NCI-H1436 (cell line): ENCODE measurements at places on chromosomes 2 and 18.
A peak's percentile ranks its signal among the peaks of the same experiment; 100 is the strongest.

GRCh38 chr2:73832930-73833329 is 4.2 kb downstream of the STAMBP start:
- DNase-seq: no peak

DNA sequence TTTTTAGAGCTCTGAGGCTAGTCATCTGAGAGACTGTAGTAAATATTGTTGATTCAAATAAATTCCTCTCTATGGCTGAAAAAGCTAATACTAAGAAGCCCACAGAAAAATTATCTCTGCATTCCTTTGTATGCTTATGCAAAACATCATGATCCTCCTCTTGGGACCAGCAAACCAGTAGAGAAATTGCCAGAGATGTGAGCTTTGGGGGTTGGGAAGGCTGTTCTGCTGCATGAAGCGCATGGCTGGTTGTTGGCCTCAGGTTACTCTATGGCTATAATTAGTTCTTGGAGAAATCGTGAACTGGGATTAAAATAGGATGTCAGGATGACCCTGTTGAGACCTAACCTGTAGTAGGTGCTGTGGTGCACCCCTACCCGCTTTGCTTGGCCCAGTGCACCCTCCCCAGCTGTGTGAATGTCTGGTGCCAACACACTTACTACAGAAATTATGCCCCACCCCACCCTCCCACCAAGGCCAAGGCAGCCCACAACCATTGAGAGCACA is 35.5 kb upstream of the C1D start:
- DNase-seq: no peak

DNA sequence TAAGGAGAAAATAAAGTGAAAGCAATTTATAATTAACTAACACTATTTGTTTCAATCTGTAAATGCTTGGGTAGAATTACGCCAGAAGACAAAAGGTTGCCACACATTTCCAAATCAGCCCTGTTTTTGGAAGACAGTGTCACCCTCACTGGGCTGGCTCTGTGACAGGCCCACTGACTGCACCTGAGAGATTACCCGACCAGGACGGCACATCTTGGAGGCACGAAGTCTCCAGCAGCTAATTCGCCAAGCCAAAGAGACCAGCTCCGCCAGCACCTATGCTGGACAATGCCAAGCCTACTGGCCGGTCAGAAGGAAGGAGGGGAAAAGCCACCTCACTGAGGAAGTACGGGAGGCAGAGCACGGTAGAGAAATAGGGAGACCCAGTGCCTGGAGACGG is 61.9 kb downstream of the CYB5A start:
- DNase-seq: no peak

DNA sequence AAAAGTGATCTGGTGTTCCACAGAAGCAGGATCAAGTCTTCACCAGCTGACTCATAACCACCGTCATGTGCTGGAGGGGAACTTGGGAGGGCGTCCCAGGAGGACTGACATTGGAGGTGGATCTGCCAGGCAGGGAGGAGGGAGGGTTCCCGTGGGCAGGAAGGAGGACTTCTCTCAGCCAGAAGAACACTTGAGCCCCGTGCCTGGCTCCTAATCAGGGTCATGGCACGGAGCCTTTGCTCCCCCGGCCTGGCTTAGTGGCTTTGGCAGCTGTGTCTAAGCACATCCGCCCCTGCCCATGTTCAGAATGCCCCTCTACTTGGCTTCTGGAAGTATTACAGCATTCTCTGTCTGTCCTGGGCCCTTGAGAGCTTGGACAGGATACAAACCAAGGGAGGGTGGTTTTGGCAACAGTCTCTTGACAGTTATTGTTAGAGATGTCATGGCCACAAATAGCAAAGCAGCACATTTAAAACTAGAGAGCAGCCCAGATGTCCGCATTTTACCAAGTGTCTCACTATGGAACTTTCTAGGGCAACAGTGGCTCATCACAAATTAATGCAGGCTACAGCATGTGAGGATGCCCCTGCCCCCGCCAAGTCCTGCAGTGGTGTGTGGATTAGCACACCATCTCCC is 11.5 kb downstream of the PPP1R7 start:
- DNase-seq: no peak

DNA sequence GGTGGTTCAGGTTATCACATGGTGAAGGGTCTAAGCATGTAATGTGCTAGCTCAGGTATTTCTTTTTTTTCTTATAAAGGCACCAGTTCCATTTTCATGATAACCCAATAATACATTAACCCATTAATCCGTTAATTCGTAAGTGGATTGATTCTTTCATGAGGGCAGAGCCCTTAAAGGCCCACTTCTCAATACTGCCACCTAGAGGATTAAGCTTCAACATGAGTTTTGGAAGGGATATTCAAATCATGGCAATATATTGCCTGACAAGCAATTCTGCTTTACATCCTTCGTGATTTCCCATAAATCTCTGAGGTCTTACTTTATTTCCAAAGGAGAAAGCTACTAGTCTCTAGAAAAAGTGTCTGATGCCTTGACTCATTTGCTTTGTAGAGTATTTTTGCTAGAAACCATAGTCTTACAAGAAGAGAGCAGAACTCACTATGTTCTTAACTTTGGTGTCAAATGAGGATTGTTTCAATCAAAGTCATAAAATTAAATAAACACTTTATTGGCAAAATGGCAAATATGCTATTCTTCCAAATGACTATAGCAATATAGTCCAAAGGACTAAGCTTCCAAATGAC is 271.3 kb downstream of the KCNS3 start:
- peak; percentile 13 for DNase-seq

DNA sequence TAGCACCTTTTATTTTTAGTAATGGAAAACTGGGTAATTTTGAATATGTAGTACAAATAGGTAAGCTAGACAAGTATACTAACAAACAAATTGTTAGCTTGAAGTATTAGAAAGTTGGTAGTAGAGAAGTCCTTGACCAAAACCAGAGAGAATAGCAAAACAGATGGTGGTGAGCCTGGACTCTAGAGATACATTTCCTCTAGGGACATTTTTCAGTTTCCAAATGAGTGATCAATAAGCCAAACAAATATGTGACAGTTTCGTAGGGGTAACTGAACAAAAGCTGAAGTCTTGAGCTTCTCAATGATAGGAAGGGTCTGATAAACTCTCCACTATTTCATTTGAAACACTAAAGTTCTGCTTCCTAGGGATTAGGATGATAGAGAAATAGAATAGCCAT is 692.0 kb upstream of the FAM98A start:
- no peak for DNase-seq

DNA sequence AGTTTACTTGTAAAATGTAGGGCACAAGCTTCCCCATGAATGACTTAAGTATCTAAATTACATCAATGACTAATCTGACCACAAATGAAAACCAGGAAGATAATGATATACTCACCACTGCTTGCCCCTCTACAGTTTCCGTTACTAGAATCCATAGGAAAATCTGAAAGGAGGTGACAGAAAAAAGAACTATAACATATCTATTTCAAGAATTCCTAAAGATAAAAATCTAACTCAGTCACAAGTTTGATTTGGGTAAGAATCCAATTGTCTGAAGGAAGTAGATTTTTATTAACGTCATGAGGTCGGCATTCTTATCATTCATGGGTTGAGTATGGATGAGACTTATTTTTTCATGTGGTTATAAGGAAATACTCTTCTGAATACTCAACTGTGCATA is 7.8 kb downstream of the FRZB start:
- no peak for DNase-seq

DNA sequence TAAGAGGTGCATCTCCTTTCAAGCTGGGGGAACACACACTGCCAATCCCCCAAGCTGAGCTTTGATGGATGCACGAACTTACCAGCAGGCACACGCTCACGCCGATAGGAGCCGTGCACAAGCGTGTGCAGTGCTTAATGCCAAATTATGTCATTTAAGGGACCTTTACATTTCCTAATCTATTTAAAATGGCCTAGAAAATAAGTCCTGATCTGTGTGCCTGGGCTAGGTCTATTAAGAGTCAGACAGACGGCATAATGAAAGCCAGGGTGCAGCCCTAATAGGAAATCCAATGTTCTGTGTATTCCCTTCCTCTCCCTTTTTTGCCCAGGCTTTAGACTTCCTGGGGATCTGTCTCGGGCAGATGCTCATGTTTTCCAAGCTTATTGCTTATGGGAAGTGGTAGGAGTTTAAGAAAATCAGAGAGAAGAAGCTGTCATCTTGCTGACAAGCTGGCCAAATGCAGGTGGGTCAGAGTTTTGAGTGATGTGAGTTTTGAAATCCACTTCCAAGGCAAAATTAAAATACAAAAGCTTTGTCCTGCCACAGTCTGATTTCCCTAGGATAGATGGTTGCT is 142.6 kb downstream of the MYT1L start:
- DNase-seq: no peak

DNA sequence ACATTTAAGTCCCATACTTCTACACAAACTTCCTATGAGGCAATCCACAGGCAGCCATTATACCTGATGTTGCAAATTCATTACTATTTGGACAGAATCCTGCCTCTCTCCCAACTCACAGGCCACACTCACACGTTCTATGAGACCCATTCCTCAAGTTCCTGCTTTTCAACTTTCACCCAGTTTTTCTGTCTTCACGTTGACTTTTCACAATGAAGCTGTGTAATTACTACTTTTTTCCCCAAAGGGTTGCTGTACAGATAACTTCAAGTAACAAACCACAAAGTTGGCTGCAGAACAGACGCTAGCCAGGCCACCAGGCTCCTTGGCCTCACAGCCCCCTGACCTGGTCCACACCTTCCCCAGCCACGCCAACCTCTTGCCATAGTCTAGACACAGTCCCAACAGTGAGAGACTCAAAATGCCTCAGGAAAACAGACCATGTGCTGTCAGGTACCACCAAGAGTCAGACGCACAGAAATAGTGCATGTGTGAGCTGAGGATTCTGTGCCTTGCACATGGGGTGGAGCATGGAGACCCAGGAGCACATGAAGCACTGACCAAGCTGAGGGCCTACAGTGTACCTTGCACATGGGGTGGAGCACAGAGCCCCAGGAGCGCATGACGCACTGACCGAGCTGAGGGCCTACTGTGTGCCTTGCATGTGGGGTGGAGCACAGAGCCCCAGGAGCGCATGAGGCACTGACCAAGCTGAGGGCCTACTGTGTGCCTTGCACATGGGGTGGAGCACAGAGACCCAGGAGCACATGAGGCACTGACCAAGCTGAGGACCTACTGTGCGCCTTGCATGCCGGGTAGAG is 61.0 kb downstream of the EIPR1 start:
- no peak for DNase-seq

- DNase-seq: no peak
These were observed 110.7 kb downstream of the SLC8A1 start for GRCh38 chr2:40341198-40341597.

DNA sequence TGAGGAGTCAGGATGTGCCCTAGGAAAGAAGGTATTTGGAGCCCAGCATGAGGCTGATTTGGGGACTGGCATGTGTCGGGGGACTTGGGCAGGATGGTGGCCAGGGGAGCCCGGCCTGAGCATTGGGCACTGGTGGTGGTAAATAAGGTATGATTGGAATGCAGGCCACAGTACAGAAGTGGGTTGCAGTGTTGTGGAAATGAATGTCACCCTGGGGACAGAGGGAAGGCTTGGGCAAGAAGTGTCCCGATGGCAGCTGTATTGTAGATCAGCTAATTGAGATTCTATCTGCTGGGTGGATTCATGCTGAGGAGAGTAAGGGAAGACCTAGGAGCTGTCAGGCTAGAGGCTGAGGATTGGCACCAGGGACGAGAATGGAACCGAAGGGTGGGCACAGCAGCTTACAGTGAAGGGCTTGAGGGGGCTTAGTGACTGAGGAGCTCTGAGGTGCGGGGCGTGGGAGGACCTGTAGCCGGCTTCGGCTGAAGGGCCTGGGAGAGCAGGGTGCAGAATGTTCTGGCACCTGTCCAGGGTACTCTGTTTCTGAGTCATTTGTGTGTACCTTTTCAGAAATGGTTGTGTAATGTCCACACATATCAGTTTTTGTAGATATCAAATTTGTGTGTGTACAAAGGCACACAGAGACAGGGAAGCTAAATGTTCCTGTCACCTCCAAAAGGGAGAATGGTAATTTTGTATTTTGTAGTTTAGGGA is 170.2 kb downstream of the PRKCE start:
- peak; percentile 50 for DNase-seq

GRCh38 chr2:168182550-168183249 is 64.7 kb downstream of the STK39 start:
- peak; percentile 69 for DNase-seq
